ENCODE measurements at places on chromosomes 1 and 21. TPM values are rescaled to one million over a fixed set of nuclear protein-coding genes. Genes with fewer than 3 reads are reported as not detected.

GRCh38 chr1:30464187-30464617, 259.2 kb downstream of the MATN1 start:
- H3K36me3 ChIP-seq: no peaks in the 10 kb centered on the region
- peaks cover 19% of the 10 kb centered on the region for H3K27me3 ChIP-seq
- H3K4me3 ChIP-seq: no peak overlapping the region
- H3K27ac ChIP-seq: no peak overlapping the region

DNA sequence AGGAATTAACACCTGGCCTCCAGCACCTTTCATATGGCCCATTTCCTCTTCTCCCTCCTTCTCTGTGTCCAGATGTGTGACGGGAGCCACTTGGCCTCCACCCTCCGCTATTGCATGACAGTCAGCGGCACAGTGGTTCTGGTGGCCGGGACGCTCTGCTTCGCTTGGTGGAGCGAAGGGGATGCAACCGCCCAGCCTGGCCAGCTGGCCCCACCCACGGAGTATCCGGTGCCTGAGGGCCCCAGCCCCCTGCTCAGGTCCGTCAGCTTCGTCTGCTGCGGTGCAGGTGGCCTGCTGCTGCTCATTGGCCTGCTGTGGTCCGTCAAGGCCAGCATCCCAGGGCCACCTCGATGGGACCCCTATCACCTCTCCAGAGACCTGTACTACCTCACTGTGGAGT, 5.6 kb downstream of the TMEM61 start:
- no peak overlapping the region for H3K27ac ChIP-seq
- H3K36me3 ChIP-seq: no peaks in the 10 kb centered on the region
- no peak for DNase-seq
- H3K27me3 ChIP-seq: peaks cover 23% of the 10 kb centered on the region

DNA sequence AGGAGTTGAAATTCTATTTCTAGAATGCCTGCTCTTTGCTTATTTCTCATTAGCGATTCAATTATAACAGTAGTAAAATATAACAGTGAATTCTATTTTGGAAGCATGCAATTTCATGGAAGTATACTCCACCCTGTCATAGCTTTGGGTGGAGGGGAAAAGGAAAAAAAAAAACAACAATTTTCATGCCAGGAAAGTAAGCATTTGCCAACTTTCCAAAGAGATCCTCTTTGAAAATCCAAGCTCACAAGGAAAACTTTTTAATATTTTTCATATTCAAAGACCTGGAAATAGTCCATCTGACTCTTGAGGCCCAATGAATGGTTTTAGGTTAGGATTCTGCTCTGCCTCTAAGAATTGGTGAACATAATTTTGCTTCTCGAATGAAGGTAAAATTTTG, 134.5 kb downstream of the PTPN14 start:
- H3K27me3 ChIP-seq: no peaks in the 10 kb centered on the region
- no peak overlapping the region for H3K27ac ChIP-seq
- peaks cover 55% of the 10 kb centered on the region for H3K4me1 ChIP-seq
- H3K36me3 ChIP-seq: no peaks in the 10 kb centered on the region
- no peak overlapping the region for H3K4me3 ChIP-seq
- DNase-seq: no peak

DNA sequence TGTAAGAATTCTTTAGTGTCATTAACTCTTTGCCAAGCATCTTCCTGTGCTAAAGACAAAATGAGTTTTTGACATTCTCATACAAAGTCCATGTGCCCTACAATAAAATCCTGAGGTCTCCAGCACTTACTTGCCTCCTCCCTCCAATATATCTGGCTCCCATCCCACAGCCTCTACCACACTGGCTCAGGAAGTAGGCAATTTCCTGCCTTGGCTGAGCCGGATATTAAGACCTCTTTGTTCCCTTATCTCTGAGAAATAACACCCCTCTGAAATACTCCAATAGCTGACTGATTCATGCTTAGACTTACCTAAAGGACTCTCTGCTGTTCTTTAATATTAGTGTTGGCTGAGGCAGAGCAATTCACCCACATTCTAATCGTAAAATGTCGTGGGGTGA, 37.6 kb upstream of the GORAB start:
- no peak overlapping the region for H3K4me3 ChIP-seq
- H3K27me3 ChIP-seq: no peaks in the 10 kb centered on the region
- H3K36me3 ChIP-seq: no peaks in the 10 kb centered on the region
- DNase-seq: no peak
- H3K27ac ChIP-seq: peak overlapping the region; percentile 41
- H3K4me1 ChIP-seq: peaks cover 12% of the 10 kb centered on the region

DNA sequence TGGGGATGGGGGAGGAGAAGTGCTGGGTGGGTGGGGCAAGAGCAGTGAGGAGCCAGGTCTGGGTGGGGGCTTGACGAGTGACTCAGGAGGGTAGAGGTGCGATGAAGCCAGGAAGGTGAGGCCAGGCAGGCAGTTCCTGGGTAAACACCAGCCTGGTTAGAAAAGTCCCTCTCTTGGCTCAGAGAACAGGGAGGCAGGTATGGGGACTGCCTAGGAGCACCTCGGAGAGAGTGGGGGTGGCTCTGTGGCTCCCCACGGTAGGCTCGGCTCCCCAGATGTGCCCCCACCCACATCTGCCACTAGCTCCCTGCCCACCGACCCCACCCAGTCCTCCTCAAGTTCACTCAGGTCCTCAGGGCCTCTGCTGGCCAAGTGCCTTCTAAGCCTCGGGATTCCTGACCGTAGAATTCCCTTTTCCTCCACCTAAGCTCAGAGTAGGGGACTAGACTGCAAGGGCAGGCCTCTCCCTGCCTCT, 1.2 kb downstream of the HSPG2 start:
- H3K4me1 ChIP-seq: peaks cover 74% of the 10 kb centered on the region
- H3K27me3 ChIP-seq: no peaks in the 10 kb centered on the region
- peak overlapping the region; percentile 97 for H3K27ac ChIP-seq
- H3K4me3 ChIP-seq: peak overlapping the region; percentile 76
- no peaks in the 10 kb centered on the region for H3K36me3 ChIP-seq
- DNase-seq: no peak

GRCh38 chr1:20102875-20103274, 16.5 kb downstream of the PLA2G2D start:
- no peak for DNase-seq
- H3K4me3 ChIP-seq: no peak overlapping the region
- peaks cover 3% of the 10 kb centered on the region for H3K27me3 ChIP-seq
- H3K36me3 ChIP-seq: no peaks in the 10 kb centered on the region
- H3K27ac ChIP-seq: no peak overlapping the region
- peaks cover 24% of the 10 kb centered on the region for H3K4me1 ChIP-seq

DNA sequence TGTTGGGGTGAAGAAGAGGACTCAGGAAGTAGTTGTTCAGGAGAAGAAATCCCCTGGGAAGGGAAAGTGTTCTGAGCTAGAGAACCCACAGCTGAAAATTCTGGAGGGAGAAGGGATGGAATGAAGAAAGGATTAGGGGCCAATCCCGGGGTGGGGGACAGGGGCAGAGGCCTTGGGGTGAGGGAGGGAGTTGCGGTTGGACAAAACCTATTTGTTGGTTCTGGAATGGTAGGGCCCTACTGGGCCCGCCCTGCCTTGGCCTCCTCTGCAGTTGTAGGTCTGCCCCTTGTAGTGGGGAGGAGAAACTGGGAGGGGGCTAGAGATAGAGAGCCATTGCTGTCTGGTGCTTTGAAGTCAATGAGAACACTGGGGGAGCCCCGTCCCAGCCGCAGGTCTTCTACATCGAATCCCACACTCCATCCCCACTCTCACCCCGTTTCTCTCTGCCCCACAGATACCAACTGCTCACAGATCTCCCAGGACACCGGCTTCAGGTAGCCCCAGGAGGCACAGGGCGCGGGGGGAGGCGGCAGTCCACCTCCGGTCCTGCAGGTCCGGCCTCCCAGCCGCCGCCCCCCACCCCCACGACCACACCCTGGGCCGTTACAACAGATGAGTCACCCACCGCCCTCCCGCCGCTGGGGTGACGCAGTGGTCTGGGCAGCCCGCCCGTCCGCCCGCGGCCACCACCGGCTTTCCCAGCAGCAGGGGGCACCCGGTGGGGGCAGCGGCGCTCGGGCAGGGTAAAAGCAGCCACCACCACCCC, 1.1 kb downstream of the TAGLN2 start:
- no peaks in the 10 kb centered on the region for H3K27me3 ChIP-seq
- peak overlapping the region; percentile 93 for H3K27ac ChIP-seq
- H3K36me3 ChIP-seq: peaks cover 15% of the 10 kb centered on the region
- DNase-seq: peak; percentile 66
- H3K4me3 ChIP-seq: peak overlapping the region; percentile 92
- peaks cover 43% of the 10 kb centered on the region for H3K4me1 ChIP-seq

GRCh38 chr1:95325349-95325748, 91.3 kb downstream of the RWDD3 start:
- no peak overlapping the region for H3K4me3 ChIP-seq
- H3K4me1 ChIP-seq: no peaks in the 10 kb centered on the region
- no peak for DNase-seq
- no peaks in the 10 kb centered on the region for H3K36me3 ChIP-seq

DNA sequence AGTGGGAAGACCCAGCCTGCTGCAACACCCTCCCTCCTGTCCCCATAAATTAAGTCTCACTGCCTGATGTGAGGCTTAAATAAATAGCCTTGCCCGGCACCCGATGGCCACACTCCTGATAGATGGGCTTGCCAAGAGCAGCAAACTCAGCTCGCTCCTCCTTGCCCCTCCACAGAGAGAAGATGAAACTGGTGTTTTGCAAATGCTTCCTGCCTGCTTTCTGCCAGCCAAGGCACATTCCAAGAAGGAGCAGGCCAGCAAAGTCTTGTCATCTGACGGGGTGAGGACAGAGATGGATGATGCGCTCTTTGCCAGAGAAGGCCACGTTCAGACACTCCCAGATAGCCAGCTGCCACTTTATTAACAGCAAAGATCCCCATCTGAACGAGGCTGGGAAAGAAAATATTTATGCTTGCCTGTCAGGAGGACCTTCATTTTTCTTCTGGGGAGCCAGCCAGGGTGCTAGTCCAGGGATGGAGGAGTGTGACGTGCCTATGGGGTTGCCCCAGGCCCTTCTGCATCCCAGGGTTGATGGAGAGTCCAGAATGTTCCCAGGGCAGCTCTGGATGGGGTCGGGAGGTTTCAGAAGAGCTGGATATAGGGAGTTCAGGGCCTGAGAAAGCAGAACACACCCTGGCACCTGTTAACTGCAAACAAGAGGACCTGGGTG, 265.4 kb downstream of the FOXD2 start:
- no peak for DNase-seq
- H3K4me3 ChIP-seq: no peak overlapping the region
- no peak overlapping the region for H3K27ac ChIP-seq
- peaks cover 58% of the 10 kb centered on the region for H3K27me3 ChIP-seq
- peaks cover 33% of the 10 kb centered on the region for H3K4me1 ChIP-seq

DNA sequence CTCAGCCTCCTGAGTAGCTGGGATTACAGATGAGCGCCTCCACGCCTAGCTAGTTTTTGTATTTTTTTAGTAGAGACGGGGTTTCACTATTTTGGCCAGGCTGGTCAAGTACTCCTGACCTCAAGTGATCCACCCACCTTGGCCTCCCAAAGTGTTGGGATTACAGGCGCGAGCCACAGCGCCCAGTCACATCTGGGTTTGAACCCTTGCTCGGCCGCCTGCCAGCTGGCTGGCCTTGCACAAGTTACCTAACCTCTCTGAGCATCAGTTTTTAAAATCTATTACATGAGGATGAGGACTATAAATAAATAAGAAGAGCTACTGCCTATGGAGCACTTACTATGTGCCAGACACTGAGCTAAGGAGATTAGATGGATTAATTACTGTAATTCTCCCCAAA, 17.7 kb upstream of the PADI2 start:
- no peaks in the 10 kb centered on the region for H3K4me1 ChIP-seq
- no peak for DNase-seq
- peaks cover 3% of the 10 kb centered on the region for H3K27me3 ChIP-seq
- H3K36me3 ChIP-seq: no peaks in the 10 kb centered on the region
- no peak overlapping the region for H3K4me3 ChIP-seq

GRCh38 chr1:170156594-170156993, 10.8 kb downstream of the NTMT2 start:
- H3K36me3 ChIP-seq: no peaks in the 10 kb centered on the region
- no peak for DNase-seq
- H3K27me3 ChIP-seq: no peaks in the 10 kb centered on the region
- H3K4me3 ChIP-seq: no peak overlapping the region
- H3K4me1 ChIP-seq: no peaks in the 10 kb centered on the region
- no peak overlapping the region for H3K27ac ChIP-seq

Gene CLDN8
- total RNA-seq: 1.4 TPM

Gene ACTN2
- total RNA-seq: 2.2 TPM
